Cortex of kidney (tissue), 1 donor: ENCODE measurements at places on chromosomes 7 and 10.

GRCh38 chr7:3063016-3063753 is 19.5 kb upstream of the CARD11 start:
- DNase-seq = no peak

DNA sequence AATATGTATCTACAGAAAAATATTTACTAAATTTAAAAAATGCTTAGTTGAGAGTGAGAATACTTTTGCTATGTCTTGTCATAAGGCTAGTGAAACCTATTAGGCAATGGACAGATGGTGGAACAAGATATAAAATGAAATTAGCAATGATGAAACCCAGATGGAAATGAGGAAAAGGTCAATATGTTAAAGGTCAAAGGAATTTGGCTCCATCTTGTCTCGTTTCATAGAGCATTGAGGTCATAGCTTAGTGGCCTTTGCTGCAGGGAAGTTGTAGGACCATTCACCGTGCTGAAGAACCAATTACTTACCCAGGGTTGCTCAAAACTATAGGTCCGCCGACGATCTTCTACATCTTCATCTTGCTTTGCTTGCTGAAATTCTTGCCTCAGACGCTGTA is 683.9 kb downstream of the PARD3 start:
- DNase-seq = no peak

- DNase-seq = no peak
These were observed 1.8 kb downstream of the BPGM start for GRCh38 chr7:134648456-134648855.

GRCh38 chr7:45563941-45564461 is 10.2 kb upstream of the ADCY1 start:
- DNase-seq = no peak

- no peak for DNase-seq
These were observed 180.2 kb upstream of the FAM3C start for GRCh38 chr7:121576148-121576917.

- DNase-seq = no peak
These were observed 116.9 kb downstream of the EVX1 start for GRCh38 chr7:27359181-27360125.

DNA sequence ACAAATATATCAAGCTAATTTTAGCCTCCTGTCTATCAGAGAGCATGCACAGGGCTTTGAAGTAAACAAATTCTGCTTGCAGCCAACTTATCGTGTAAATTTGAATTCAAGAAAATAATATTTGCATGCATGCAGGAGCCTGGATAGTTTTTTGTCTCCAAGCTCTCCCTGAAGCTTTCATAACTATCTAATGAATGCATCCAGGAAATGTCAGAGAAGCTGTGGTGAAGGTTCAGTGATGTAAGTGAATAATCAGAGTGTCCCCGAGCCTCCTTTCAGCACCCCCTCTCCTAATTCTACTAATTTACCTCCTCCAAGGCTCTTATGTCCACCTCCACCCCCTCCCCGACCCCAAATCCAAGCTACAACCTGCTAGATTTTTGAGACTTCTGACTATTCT is 172.0 kb upstream of the ZNF32 start:
- no peak for DNase-seq

- DNase-seq = no peak
These were observed 12.8 kb downstream of the ICA1 start for GRCh38 chr7:8249121-8249520.

- no peak for DNase-seq
These were observed 7.4 kb downstream of the TTYH3 start for GRCh38 chr7:2639181-2639681.

DNA sequence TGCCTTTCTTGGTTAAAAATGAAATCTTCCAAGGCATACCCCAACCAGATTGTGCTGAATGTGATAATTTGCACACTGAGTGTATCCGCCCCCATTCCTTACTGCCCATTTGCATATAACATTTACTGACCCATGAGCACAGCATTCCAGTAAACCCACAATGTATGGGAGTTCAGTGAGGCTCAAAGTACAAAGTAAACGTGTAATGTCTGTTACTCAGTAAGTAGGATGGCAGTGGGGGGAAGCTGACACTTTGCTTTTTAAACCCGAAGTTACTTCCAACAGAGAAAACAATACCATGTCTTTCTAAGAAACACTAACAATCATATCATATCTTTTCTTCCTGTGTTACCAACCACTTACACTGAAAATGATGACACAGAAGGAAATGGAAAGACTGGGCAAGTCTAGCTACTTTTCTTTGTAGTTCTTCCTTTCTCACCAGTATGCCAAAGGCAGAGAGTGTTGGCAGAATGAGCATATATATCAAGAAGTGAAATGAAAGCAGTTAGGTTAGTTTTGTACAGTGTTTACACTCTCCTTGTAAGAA is 27.1 kb upstream of the SOSTDC1 start:
- no peak for DNase-seq

DNA sequence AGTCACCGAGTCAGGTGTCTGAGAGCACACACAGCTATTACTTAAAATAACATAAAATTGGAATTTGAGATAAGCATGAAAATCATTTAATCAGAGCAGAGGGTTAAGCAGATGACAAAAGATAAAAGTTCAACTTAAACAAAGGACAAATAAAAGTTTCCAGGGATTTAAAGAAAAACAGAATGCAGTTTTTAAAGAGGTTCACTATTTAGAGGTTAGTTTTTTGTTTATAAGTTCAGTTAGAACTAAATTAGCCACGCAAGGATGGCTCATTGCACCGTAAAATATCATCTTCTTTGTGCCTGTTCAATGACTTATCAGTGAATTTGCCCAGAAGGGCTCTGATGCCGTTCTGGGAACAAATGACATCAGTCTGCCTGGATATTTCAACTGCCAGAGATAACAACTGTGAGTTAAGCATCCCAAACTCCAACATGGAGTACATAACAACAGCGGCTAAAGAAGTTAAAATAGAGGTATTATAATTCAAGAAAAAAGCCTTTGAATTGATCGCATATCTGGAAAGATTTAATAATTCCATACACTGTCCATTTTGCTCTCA is 107.8 kb downstream of the ANK3 start:
- DNase-seq = no peak

GRCh38 chr10:117226813-117227451 is 14.0 kb upstream of the SLC18A2 start:
- no peak for DNase-seq

DNA sequence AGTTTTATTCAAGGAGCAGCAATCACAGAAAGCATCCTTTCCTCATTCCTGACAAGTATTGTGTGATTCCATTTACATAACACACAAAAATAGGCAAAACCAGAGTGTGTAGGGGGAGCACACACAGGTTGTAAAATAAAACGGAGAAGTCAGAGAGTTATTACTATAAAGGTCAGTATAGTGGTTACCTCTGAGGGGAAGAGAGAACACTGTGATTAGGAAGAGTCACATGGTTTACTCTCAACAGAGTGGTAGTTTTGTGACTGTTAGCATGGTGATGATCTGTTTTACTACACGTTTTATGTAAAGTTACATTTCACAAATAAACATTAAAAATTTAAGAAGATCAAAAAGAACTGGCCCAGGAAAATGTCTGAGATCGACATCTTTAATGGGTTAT is 74.6 kb downstream of the VPS41 start:
- DNase-seq = no peak

- no peak for DNase-seq
These were observed 113.8 kb upstream of the PPP2R2D start for GRCh38 chr10:131786756-131787605.

GRCh38 chr10:103367782-103368518 is at the start of gene TAF5:
TSS of gene TAF5 (plus strand) at chr10:103367976. CDS start at chr10:103367990, 14 bp downstream.
- peak; percentile 11 for DNase-seq

GRCh38 chr7:84495128-84495527 is 300.5 kb upstream of the SEMA3A start:
- no peak for DNase-seq

- no peak for DNase-seq
These were observed 28.3 kb upstream of the LMTK2 start for GRCh38 chr7:98078197-98078870.

DNA sequence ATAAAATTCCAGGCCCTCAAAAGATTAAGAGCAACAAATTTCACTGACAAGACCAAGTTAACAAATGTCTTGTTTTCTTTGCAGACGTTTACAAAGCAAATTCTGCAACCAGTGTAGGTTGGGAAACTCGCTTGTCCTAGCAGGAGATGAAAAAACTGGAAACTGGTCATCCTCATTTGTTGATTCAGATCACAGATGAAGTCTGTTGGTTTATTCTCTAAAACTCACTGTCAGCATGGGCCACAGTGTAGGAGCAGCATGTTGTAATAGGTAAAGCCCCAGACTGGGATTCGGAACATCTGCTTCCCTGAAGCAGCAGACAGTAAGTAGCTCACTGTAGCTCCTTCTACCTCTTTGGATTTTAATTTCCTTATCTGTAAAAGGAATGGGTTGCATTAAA is 31.5 kb downstream of the PANK1 start:
- DNase-seq = no peak

GRCh38 chr10:132960071-132960472 is 17.7 kb upstream of the CFAP46 start:
- DNase-seq = no peak

- no peak for DNase-seq
These were observed 264.0 kb upstream of the CDC14C start for GRCh38 chr7:48660306-48660870.

DNA sequence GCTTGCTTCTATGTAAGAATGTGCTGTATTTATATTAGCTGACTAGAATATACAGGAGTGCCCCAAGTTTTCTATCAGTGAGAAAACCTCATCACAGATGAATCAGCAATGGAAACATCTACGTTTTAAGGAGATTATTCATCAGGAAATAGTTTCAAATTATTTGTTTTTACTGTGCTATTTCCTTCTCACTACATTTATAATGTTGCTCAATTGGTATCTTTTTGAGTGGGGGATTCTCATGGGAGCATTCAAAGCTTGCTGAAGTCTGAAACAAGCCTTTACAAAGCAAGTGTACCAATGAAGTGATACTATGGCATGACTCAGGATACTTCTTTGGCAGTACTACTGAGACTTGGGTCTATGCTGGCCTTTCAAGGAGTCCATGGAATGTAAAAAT is 191.1 kb upstream of the SLC26A5 start:
- no peak for DNase-seq

GRCh38 chr10:31745612-31746376 is 182.8 kb downstream of the ARHGAP12 start:
- no peak for DNase-seq

GRCh38 chr7:91462316-91462715 is 198.1 kb downstream of the FZD1 start:
- DNase-seq = no peak

DNA sequence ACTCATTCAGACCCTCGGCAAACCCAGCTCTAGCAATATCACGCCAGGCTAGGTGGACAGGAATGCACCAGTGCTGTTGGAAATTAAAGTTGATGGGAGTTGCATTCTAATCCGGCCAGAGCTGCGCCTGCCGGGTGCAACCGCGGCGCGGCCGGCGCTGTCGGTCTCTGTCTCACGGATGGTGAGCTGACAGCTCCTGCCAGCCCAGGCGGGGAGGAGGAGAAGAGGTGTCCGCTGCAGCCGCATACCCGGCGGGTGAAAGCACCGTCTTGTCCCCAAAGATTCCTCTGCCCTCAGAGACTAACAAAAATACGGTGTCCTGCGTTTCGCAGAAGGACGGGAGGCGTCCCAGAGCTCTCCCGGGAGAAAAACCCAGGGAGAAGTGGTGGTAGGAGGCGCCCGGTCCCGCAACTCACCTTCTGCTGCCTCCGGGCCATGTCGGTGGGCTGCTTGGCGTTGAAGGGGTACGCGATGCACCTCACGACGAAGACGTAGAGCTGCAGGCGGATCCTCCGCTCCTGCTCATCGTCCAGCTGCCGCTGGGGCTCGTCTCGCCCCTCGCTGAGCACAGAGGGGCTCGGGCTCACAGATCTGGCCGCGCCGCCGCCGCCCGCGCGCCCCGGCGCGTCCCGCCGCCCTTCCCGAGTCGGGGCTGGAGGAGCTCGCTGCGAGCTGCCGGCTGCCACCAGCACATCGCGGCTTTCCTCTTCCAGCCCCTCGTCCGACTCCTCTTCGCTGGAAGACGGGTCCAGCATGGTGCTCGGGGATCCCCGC is 490 bp downstream of the CADPS2 start:
- DNase-seq = no peak

DNA sequence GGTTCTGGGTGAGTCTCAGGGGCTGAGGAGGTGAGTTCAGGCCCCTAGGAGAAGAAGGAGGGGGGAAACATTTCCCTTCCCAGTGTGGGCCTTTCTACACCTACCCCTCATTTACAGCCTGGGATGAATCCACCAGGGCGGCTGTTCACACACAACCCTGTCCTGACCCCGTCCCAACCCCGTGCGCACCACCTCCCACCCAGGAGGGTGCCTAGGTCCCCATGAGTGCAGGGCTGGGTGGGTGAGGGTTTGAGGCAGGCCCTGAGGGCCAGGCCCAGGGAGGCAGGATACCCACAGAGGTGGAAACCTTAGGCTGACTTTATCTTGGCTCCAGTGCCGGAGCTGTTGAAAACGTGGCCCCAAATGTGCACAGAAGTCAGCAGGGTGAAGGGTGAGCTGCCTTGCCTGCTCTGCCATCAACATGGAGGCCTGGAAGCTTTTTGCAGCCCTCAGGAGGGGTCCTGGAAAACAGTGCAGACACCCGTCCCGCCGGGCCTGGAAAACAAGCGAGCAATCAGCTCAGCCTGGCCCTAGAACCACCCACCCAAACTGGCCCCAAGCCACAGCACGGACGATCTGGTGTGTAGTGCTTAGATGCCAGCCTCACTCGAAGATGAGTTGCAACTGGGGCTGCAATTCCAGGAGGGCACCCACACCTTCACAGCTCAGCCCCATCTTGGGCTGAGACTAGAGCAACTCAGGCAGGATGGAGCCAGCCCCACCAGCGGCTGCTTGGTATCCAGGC is 9.3 kb upstream of the RET start:
- DNase-seq = no peak

DNA sequence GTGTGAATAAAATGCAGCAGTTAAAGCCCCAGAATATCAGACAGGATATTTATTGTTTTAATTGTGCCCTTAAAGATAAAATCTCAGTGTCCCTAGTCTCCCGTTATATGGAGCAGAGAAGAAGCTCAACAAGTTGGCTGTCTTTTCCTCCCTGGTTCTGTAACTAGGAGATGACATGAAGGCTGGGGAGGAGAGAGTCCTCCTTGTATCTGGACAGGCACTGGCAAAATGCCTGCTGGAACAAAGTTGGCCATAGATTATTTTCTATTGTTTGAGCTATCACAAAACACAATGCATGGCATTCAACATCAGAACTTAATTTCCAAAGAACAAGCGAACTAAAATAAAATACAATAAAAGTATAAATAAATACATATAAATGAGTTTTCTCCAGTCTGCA is 694.9 kb upstream of the KCND2 start:
- no peak for DNase-seq

GRCh38 chr7:25611196-25611595 is 382.9 kb upstream of the NPVF start:
- DNase-seq = no peak

GRCh38 chr10:58932126-58932525 is 244.3 kb upstream of the PHYHIPL start:
- DNase-seq = no peak
